ENCODE measurements at places on chromosomes 3 and 15.

DNA sequence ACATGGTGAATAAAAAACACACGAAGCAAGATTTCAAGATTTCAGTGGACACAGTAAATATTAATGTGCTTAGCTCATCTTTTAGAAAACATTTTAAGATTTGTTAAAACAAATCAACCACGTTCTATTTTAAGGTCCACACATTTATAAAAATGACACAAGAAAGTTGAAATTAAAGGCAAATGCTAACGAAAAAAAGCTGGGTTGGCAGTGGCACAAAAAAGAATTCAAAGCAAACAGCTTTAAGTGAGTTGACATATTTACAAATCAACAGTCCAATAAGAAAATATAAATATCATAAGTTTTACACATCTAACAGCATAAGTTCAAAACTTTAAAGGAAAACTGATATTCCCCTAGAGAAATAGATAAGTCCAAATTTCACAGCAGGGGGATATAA lies 430.4 kb upstream of the CCDC54 start:
- DNase-seq, result no peak

DNA sequence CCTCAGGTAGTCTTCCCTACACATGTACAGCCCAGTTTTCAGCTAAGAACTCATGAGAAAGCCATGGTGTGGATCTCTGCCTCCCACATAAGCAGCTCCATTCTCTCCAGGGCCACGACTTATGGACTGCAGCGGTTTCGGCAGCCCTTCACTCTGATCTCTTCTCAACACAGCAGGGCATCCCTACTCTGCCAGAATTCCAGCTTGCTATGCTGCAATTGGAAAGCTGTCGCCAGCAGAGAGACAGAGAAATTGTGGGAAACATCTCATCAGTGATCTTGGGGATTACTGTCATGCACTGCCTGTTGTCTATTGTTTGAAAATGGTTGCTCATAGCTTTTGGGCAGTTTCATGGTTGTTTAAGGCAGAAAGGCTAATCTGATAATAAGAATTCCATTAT lies 11.9 kb upstream of the BLM start:
- no peak for DNase-seq

- no peak for DNase-seq
Measured at GRCh38 chr3:181955566-181955965, 243.8 kb downstream of the SOX2 start.

GRCh38 chr3:181558870-181559269 lies 152.9 kb upstream of the SOX2 start:
- no peak for DNase-seq

GRCh38 chr3:161905520-161906132 lies 409.0 kb downstream of the OTOL1 start:
- no peak for DNase-seq

GRCh38 chr15:45456212-45457106 lies 66.1 kb downstream of the SLC30A4 start:
- DNase-seq, result peak; percentile 63
